ENCODE measurements at places on chromosomes 4 and X.

GRCh38 chr4:41747230-41748055 lies 1.1 kb downstream of the PHOX2B start:
- no peak for DNase-seq

DNA sequence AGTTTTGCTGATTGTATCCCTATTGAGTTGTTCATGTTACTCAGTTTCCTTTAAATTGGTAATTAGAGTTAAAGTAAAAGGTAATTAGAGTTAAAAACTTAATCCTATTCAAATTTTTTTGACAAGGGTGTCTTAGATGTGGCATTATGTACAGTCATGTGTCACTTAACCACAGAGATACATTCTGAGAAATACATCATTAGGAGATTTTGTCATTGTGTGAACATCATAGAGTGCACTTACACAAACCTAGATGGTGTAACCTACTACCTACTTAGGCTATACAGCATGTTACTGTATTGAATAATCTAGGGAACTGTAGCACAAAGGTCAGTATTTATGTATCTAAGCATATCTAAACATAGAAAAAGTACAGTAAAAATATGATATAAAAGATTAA lies 39.2 kb downstream of the BEX3 start:
- no peak for DNase-seq

DNA sequence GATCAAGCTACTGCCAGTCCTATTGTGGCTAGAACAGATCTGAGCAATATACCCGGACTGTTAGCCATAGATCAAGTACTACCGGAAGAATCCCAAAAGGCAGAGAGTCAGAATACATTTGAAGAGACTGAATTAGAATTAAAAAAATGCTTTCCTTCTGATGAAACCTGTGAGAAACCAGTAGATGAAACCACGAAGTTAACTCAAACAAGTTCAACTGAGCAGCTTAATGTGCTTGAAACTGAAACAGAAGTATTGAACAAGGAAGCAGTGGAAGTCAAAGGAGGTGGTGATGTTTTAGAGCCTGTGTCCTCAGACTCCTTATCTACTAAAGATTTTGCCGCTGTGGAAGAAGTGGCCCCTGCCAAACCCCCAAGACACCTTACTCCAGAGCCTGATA lies 46.8 kb downstream of the WDR44 start:
- DNase-seq, result no peak

GRCh38 chr4:99457676-99458075 lies 22.5 kb upstream of the ADH7 start:
- no peak for DNase-seq

DNA sequence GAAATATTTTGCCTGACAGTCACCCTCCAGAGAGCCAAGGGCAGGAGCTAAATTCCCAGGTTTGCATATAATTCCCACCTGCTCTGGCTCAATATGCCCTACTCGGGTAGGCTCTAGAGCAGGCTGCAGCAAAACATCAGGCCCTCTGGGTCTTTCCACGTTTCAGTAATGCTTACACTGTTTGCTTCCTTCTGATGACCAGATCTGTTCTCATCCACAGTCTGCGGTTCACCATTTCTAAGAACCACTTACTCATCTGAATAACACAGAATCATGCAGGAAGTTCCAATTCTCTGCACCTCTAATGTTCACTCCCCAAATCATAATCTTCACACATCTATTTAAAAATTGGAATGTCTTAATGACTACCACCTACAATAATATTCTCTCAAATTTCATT lies 141.4 kb downstream of the PPP3CA start:
- DNase-seq, result no peak

GRCh38 chrX:151985955-151986354 lies 11.5 kb upstream of the GABRE start:
- DNase-seq, result peak; percentile 36

DNA sequence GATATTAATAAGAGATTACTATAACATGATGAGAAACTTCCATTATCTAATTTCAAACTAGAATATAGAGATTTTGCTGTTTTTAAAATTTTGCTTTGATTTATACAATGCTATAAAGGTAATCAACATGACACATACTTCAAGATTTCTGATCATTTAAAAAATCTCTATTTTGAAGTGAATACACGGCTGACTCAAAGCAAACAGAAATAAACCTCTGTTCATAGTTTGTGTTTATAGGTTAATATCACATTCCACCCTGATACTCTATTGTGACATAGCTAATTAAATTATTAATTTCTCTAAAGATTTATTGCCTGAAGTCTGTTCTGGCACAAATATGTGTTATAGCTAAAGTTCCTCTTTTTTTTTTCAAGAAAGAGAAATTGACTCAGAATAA lies 349.2 kb downstream of the TLL1 start:
- no peak for DNase-seq

- peak; percentile 88 for DNase-seq
These were observed 116.6 kb downstream of the PAPSS1 start for GRCh38 chr4:107603430-107603829.

GRCh38 chrX:924017-924416 lies 288.4 kb downstream of the CRLF2 start:
- DNase-seq, result no peak

DNA sequence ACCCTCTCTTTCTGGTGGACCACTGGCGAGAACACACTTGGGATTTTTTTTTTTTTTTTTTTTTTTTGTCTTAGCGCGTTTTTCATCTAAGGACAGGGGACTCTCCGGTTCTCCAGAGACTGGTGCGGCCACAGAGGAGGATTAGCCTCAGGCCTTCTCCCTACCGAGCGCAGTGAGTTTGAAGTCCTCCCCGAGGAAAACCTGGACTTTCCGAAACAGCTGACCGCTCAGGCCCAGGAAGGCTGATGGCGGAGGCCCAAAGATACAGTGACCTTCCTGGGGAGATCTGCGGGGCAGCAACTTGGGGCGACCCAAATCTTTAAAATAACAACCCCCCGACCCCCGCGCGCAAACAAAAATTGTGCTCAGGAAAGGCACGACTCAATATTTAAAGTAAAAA lies 9.2 kb downstream of the NKX3-2 start:
- DNase-seq, result no peak

DNA sequence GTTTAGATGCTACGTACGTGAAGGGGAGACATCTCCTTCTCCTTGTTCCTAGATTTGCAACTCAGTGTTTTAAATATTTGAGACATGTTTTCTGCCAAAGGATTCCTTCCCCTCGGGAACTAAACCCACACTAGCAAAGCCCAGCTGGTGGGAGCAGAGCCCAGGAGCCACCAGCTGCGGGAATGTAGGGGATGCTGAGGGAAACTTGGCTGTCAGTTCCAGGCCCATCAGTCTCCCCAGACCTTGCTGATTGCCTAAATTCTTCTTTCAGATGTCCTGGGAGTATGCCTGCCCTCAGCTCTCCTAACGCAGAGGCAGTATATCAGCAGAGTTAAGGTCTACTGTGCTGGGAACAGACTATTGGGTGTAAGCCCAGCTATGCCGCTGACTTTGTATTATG lies 630.0 kb upstream of the TENM3 start:
- DNase-seq, result no peak

GRCh38 chrX:40003071-40003427 lies 94.7 kb downstream of the BCOR start:
- no peak for DNase-seq

- DNase-seq, result no peak
These were observed 127.4 kb upstream of the FTHL17 start for GRCh38 chrX:31199056-31199839.

GRCh38 chr4:76610751-76611547 lies 175.9 kb downstream of the SHROOM3 start:
- no peak for DNase-seq

DNA sequence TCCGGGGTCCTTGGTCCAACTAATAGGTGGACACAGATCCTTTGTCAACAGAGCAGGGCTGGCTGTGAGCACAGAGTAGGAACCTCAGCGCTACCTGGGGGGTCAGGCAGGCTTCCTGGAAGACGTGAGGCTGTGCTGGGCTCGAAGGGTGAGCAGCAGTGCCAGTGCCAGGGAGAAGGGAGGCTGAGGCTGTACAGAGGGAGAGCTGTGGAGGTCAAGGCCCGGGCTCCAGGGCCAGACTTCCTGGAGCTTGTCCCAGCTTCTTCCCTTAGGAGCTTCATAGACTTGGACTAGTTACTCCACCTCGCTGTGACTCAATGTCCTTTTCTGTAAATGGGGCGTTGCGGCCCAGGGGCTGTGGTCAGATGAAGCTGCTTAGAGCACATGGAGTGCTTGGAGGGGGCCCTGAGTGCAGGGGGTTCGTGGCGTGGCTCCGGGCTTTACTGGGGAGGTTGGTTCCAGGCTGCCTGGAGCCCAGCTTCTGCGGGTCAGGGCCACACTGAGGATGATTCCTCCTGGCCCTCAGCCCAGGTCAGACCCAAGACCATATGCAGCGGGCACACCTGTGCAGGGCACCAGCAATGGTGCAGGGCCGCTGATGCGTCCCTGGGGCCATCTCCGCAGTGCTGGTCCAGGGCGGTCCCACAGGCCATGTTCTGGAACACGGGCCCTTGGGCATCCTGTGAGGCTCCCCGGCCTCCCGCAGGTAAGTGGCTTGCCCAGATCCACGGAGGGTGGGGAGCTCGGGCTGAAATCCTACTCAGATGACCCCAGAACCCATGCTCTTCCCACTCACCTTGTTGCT lies 98.1 kb downstream of the DCTD start:
- DNase-seq, result no peak

GRCh38 chr4:6107114-6107791 lies 89.0 kb upstream of the C4orf50 start:
- DNase-seq, result no peak

DNA sequence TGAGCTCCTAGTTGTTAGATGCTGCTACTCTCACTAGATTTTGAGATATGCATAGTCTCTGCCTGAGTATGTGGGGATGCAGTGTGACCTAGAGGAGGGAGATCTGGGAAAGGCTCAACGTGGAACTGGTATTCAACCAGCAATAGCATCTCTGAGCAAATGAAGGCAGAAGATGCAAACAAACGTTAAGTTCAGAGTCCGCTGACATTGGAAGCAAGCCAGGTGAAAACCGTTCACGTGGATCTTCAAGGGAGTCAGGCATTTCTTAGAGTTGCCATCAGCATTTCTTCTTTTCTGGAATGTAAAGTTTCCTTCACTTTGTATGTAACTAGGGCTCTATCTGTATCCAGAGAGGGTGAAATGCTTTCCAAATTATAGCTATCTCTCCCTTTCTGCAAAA lies 59.9 kb downstream of the C4orf51 start:
- DNase-seq, result no peak

DNA sequence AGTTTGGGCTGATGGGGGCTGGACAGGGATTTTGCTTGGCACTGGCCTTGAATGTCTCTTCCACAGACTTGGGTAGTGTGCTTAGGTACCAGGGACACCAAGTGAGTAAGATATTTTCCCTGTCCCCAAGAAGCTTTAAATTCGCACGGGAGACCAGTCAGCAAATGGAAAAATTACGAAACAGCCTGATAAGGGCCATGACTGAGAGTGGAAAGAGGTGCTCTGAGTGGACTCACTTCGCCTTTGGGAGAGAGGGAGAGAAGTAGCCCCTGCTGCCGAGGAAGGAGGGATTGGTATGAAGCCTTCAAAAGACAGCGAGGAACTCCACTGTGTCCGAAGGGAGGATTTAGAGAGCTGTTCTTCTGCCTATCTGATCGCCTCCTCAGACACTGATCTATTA lies 2.6 kb downstream of the LSM6 start:
- DNase-seq, result no peak

GRCh38 chrX:51494409-51494808 lies 2.0 kb downstream of the NUDT11 start:
- DNase-seq, result no peak

DNA sequence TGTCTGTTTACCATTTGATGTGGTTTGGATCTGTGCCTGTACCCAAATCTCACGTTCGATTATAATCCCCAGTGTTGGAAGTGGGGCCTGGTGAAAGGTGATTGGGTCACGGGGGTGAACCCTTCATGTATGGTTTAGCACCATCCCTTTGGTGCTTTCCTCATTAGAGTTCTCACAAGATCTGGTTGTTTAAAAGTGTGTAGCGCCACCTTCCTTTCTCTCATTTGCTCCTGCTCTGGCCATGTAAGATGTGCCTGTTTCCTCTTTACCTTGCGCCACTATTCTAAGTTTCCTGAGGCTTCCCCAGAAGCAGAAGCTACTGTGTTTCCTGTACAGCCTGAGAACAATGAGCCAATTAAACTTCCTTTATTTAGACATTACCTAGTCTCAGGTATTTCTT lies 610.7 kb upstream of the ADGRL3 start:
- no peak for DNase-seq

DNA sequence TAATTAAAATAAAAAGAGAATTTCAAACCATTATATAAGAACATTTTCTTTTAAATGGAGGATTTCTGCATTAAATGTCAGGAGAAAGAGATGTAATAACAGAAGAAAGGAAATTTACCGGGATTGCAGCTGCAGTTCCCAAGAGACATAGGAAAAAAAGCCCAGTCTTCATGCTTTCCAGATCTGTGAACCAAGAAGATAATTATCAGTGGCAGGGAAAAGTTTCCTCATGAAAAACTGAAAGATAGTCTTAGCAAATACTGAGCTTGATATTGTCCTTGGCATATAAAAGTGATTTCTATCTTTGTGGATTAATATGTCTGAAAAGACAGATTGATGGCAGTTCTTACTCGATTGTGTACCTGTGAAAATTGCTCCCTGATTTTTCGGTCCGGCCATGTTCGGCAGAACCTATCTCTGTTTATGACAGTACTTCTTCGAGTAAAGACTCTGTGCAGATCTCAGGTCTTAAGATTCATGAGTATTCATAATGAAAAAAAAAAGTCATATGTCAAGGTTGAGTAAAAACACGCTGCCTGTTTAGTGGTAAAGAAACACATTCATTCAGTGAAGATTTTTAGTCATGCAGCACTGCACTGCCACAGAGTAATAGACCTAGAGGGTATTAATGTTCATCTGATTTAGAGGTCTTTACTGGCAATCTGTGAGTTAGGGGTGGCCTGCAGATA lies 29.6 kb downstream of the SPARCL1 start:
- DNase-seq, result no peak

GRCh38 chr4:164550989-164551712 lies 202.8 kb upstream of the SMIM31 start:
- DNase-seq, result no peak

- DNase-seq, result no peak
These were observed 106.2 kb upstream of the MBNL3 start for GRCh38 chrX:132594999-132595398.

DNA sequence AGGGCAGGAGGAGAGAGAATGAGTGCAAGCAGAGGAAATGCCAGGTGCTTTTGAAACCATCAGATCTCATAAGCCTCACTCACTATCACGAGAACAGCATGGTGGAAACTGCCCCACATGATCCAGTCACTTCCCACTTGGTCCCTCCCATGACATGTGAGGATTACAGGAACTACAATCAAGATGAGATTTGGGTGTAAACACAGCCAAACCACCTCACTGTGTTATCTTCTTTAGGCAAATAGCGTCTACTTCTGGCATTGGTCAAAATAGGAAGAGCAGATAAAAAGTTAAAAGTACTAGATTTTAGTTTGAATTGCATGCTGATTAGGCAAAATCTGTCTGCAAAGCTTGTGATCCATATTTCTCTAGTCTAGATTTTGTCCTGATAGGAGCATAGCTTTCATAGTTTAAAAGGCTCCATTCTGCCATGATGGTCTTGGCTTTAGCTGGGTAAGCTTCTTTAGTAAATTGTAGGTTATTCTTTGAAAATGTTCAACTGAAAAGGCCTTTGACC lies 267.5 kb downstream of the NKX6-1 start:
- no peak for DNase-seq

Measured in SJSA1 (cell line).